ENCODE measurements at places on chromosomes 13 and 19.

DNA sequence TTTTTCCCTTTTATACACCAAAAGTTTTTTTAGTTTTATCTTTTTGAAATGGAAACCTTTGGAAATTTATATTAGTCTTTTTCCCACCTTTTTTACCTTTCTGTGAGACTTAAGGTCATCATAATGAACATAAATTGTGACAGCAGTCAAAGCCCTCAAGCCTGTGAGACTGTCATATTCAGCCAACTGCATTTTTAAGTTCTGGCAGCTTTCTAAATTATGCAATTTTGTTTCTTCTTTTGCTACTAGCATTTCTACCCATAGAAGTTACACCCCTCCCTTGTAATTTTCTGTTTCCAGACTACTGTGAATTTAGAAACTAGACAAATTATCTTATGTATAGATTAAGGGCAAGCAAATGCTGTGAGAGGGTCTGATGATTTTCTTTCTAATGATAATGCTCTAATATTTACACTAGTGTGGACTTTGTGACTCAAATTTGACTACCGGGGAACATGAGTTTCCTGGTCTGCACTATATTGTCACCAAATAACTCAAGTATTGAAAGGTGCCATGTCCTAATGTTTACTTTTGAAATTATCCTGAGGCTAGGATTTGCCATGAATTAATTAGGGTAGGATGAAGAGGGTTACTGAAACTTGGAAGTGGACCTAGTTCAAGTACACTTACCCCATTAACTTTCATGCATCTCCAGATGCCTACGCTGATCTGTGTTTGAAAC lies 43.7 kb downstream of the FRY start:
- DNase-seq: no peak

DNA sequence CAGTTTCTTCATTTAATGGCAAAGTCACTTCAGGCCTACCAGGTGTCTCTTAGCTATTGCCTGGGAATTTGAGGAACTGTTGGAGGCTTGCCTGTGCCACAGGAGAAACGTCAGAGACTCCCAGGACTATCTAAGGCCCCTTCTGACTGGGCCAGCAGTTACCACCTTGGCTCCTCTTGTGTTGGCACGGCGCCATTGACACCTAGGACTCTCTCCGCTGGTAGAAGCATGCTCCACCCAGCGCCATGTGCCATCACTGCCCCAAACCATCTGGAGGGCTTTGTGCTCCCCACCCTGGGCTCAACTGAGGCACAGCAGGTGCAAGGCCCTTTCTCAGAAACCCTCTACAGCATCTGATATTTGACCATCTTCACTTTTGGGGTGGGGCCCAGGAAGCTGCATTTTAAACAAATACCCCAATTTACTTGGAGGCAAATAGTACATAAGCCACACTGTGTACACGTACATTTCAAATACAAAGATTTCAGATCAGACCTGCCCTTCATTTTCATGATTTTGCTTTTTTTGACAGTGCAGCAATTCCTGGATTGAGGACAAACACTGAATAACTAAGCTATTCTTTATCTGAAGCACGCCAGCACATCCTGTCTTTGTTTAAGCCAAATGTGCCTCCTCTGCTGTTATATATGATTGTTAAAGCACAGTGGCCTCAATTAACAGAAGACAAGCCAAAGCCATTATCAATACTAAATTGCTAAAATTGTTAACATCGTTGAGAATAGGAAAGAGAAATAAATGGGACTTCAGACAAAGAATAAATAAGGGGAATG lies 59.9 kb upstream of the TPP2 start:
- no peak for DNase-seq

DNA sequence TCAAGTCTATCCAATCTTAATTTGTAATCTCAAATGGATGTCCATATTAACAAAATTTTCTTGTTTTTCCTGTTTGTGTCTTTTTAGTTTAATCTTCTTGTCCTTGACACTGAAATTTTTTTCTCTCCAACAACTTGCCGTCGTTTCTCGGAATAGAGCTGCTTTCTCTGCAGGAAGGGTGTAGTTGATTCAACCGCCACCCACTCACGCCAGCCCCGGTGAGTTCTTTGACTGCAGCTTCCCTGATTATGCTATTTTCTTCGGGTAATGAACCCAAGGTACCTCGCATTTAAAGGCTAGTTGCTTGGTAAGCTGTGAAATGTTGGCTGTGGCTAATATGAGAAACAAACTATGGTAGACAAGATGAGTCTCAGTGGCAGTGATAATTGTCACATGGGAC lies 72.2 kb downstream of the DPRX start:
- no peak for DNase-seq

GRCh38 chr13:22662771-22663170 lies 518.0 kb upstream of the SGCG start:
- no peak for DNase-seq

DNA sequence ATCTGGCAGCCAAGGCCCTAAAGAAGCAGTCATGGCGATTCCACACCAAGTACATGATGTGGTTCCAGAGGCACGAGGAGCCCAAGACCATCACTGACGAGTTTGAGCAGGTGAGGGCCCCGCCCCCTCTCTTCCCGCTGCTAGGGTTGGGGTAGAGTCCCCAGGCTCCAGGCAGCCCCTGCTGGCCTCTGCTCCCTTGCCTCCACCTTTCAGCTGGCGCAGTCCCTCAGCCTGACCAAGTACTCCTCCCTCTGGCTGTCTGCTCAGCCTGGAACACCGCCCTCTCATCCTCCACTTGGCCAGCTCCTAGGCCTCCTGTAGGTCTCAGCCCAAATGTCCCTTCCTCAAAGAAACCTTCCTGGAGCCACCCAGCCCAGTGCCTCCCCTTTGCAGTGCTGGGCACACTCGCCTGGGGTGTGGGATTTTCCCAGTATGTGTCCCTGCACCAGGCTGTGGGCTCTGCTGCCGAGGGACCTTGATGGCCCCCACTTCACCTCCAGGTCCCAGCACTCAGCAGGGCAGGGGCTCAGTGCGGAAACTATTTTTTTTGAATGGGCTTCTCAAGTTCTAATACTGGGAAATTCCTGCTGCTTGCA lies 5.7 kb downstream of the LENG1 start:
- DNase-seq: no peak

DNA sequence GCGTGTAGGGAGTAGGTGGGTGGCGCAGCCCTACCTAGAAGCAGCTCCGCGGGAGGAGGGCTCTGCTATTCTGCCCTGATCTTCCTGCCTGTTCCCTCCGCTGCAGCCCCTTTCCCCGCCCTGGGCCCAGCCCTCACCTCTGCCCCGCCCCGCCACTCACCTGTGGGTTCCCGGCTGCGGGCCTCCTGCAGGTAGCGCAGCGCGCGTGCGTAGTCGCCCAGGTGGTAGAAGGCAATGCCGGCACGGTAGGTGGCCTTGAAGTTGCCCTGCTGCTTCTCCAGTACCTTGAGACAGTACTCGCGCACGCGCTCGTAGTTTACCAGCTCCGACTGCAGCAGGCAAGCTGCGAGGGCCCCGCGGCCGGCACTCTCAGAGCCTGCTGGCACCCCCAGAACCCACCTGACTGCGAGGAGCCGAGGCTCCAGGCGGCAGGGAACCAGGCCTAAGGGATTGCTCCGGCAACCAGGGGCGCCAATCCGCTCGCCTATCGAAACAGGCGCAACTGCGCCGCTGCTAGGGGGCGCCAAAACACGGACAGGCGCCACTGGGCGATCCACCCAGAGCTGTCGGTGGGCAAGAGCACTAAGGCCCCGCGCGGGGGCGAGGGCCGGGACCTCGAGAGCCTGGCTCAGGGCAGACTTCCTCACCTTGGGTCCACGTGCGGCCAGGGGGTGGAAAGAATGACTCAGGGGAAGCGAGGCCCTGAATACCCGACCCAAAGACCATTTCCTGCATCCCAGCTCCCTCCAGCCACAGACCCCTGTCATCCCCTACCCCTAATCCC lies 965 bp downstream of the TTC9B start:
- no peak for DNase-seq

GRCh38 chr13:112960706-112961105 lies 8.3 kb upstream of the MCF2L start:
- DNase-seq: no peak

DNA sequence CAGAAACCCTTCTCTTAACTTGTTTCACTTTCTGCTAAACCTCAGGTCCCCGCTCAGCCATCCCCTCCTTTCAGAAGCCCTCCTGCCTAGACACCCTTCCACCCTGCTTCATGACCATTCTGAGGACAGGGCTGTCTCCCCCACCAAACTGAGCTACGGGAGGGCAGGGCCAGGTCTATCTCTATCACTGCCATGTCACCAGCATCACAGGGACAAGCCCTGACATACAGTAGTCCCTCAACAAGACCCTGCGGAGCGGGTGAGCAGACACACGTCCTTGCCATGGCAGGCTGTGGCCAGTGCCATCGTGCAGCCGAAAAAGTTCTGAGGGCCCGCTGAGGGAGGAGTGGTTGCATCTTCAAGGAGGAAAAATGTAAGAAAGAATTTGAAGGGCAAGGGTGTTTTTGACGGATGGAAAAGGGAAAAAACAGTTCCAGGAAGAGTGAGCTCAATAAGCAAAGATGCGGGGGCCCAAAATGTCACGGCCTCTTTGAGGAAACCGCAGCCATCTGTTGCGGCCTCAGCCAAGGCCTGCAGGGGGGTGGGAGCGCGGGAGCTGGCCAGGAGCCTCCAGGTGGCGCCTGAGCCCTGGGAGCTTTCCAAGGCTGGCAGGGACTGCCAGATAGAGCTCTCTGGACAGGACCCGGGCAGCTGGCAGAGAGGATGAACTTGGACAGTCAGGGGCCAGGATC lies 8.1 kb downstream of the PTGIR start:
- DNase-seq: no peak

GRCh38 chr19:49256691-49257090 lies 68.3 kb downstream of the SLC6A16 start:
- no peak for DNase-seq

DNA sequence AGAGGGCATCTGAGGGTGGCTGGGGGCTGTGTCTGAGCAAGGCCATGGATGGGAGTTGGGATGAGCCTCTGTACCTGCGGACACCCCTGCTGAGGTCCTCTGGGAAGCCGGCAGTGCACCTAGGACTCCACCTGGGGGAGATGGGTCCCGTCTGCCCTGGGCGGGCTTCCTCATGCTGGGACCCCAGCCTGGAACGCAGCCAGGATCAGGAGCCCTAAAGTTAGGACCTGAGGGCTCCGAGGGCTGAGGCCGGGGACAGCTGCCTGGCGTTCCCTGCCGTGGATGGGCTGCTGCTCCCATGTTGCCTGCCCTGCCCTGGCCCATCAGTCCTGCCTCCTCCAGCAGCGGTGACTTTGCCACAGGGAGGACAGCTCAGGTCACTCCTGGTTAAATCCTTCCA lies 26.1 kb downstream of the CRTC1 start:
- no peak for DNase-seq

DNA sequence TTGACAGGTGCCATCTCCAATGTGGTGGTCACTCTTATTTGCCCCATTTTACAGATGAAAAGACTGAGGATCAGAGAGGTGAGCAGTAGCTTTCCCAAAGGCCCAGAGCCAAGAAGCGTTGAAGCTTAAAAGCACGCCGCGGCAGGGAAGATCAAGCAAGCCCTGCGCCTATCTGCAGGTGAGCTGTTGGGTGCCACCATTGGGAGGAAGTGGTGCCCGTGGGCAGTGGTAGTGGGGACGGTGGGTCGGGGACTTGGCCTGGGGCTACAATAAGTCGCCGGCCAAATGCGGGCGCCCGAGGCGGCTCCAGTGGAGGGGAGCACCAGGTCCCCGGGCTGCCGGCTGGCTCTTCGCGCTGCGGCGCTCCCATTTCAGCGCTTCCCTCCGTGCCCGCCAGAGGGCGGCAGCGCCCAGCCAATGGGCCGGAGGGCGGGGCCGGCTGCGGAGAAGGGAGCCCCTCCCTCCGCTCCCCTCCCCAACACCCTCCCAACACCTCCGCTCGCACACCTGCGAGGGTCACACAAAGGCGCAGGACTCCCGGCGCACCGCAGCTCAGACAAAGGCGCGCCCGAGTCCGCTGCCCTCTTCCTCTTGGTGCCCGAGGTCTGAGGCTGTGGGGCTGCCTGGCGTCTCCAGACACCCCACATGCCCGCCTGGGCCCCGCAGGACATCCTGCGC lies 744 bp upstream of the POU2F2 start:
- DNase-seq: no peak

DNA sequence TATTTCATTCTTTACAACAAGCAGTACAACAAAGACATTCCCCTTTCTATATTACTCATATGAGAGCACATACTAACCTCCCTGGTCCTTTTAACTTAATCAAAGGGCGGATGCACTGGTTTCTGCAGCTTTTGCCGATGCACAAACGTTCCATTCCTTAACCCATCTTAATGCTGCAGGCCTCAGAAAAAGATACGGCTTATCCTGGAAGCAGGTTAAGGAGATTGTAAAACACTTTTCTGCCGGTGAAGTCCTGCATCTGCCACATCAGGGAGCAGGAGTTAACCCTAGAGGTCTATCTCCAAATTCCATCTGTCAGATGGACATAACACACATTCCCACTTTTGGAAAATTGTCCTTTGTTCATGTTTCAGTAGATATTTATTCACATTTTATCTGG lies 11.5 kb upstream of the ZNF814 start:
- DNase-seq: no peak

- DNase-seq: no peak
Measured at GRCh38 chr13:96450326-96451020, 360.6 kb downstream of the HS6ST3 start.

- no peak for DNase-seq
Measured at GRCh38 chr19:52725528-52725961, 9.3 kb downstream of the ZNF611 start.

- no peak for DNase-seq
Measured at GRCh38 chr13:50543141-50543540, 300.4 kb downstream of the DLEU7 start.

- DNase-seq: no peak
Measured at GRCh38 chr13:21364916-21365315, 94.2 kb downstream of the ZDHHC20 start.

DNA sequence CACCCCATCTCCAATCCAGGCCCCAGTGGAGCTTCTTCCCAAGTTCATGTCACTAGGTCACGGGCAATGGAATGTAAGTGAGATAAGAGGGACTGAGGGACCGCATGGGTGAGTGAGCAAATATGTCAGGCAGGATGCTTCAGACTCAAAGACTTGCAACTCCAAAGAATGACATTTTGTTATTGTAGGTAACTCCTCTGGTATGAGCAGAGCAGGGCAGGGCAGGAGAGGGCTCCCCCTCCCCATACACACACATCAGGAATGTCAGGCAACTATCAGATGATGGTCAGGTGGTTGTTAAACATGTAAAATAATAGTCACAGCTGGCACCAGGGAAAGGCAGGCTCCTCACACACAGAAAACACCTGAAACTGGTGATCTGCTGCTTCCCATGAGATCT lies 10.6 kb downstream of the ERVV-2 start:
- DNase-seq: no peak

All from iPS DF 19.7 (cell line).